Activated CD4-positive, alpha-beta T cell treated with anti-CD3 and anti-CD28 coated beads for 48 hours (primary cell): ENCODE measurements at places on chromosomes 11 and 22.

GRCh38 chr22:44351685-44352377 lies 39.1 kb upstream of the SHISAL1 start:
- DNase-seq = peak; percentile 72

DNA sequence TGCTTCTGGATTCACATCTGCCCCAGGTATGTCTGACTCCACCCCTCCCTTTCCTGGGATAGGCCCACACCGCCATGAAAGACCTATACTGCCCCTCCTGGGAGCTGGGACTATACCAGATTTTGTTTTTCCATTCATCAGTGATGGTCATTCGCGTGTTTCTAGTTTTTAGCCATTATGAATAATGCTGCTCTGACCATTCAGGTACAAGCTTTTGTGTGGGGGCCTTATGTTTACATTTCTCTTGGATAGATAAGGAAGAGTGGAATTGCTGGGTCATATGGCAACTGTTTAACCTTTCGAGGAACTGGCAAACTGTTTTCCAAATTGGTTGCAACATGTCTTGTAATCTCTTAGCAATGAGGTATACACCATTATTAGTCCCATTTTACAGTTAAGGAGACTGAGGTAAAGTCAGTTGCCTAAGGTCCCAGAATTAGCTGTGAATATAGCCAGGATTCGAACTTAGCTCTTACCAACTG lies 1.2 kb upstream of the TBC1D10A start:
- DNase-seq = no peak

GRCh38 chr11:32044158-32044863 lies 46.6 kb upstream of the RCN1 start:
- no peak for DNase-seq

DNA sequence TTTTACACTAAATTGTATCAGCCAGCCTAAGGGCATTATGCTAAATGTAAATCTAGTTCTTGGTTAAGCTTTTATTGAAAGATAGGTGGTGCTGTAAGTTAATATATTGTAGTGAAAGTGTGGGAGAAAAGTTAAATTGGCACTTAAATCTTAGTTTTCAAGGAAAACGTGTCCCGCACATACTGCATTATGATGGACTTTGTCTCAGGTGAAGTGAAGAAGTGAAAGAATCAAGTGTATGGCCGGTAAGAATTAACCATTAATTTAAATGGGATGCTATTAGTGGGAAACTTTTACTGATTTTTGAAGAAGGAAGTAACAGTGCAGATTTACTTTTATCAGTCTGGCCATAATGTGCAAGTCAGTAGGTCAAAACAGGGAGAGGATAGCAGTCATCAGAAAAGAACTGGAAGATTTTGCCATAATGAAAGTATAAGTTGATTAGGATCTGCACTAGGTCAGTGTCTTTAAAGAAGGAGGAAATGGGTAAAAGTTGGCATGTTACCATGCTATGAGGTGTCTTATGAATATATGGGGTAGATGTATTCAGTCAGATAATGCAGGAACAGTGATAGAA lies 81.6 kb downstream of the PDHX start:
- no peak for DNase-seq

DNA sequence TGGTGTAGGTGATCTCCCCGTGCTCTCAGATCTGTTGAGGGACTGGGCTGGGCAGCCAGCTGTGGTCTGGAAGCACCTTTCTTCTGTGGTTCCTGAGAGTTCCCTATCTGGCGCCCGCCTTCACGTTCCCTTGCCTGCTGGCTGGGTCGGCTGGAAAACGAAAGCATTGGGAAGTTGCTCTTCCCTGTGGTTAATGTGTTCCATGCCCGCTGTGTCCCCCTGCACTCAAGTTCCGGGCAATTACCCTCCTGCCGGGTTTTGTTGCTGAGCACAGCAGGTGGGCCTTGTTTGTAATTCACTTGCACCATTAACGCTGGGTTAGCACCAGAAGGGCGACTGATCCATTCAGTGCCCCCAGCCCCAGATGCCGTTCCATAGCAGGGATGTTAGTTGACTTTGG lies 134.1 kb downstream of the GRIK4 start:
- no peak for DNase-seq

DNA sequence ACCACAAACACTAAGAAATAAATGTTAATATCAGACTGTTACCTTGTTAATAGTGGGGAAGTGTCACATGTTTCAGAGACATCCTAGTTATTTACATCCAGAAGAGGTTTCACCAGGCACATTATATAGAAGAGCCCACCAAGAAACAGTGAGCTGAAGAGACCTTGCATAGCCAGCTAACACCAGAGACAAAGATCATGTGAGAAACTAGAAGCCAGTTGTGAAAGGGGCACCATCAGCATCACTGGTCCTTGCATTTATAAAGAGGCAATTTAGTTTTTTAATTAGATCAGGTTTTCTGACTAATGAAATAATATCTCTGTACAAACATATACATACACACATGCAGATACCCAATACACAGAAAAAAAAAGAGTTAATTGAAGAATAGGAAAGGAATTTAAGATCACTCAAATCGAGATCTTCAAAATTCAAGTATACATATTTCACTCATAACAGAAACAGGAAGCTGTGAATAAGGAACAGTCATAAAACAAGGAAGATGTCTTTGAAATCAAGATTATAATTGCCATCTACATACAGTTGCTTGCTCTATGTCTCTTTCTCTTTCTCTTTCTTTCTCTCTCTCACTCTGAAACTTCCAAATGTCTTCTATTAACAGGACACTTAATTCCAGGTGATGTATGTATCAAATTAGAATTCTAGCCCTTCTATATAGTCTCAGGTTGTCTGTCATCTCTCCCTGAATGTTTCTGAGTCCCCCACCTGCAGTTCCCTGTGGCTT lies 348.7 kb downstream of the ETS1 start:
- no peak for DNase-seq

- no peak for DNase-seq
These were observed 860.8 kb downstream of the TBC1D22A start for GRCh38 chr22:47623066-47623762.

DNA sequence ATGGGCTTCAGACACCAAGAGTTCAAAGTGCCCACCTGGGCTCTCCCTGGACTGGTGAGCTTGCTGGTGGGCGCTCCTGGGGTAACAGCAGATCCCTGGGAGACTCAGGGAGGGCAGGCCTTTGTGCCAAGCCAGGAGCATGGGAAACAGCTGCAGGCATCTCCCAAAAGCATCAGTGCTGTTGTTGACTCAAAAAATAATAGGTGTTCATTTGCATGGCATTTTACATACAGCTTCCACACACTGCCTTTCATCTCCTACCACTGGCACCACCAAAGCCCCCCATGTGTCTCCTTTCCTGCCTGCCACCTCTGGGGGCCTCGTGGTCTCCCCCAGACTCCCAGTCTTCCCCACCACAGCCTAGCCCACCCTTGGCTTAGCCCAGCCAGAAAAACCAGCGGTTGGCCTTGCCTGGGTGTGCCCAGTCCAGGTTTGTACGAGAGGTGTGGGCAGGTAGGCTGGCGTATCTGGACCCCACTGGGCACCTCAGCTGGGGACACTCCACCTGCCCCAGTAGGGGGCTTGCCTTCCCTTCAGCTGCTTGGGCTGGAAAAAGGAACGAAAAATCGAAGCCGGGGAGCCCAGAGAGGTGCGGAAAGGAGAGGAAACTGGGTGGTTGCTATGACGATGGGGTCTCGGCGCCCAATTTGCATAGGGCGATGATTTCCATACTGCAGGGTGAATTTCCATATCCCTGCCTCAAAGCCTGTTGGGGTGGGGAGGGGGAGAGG lies 15.0 kb downstream of the POU2F3 start:
- no peak for DNase-seq

GRCh38 chr11:19605520-19606371 lies 106.9 kb upstream of the NAV2 start:
- no peak for DNase-seq

GRCh38 chr22:24059121-24059520 lies 48.0 kb downstream of the CABIN1 start:
- DNase-seq = no peak

DNA sequence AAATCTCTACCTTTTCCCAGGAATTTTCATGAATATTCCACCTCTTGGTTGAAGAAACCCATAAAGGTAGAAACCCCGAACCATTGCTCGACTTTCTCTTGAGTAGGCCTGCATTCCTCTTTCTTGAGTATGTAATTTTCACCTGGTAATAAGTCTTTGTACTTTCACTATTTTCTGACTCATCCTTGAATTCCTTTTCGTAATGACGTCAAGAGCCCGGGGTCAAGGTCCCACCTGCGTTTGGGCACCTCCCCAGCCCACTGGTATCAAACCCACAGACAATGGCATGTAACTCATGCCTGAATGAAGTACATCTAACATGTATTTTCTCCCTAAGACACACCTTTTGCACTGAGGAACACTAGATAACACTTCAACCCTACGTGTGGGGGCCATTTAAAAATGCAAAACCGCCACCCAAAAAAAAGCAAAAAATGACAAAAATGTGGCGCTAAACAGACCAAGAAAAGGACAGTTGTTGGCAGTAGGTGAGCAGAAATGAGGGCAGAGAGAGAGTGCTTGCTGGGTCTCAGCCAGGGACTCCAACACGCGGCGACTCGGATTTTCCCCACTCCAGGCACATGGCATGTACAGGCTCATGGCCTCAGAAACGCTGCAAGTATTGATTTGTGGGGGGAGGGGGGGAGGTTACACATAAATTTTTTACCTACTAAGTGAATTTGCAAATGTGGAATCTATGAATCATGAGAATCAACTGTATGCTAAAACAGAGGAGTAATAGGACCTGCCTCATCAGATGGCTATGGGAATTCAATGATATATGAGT lies 4.1 kb upstream of the C11orf24 start:
- DNase-seq = peak; percentile 75

- DNase-seq = no peak
These were observed 9.8 kb downstream of the MMP20 start for GRCh38 chr11:102615077-102615893.

- no peak for DNase-seq
These were observed 88.8 kb upstream of the CLDN5 start for GRCh38 chr22:19612866-19613572.

DNA sequence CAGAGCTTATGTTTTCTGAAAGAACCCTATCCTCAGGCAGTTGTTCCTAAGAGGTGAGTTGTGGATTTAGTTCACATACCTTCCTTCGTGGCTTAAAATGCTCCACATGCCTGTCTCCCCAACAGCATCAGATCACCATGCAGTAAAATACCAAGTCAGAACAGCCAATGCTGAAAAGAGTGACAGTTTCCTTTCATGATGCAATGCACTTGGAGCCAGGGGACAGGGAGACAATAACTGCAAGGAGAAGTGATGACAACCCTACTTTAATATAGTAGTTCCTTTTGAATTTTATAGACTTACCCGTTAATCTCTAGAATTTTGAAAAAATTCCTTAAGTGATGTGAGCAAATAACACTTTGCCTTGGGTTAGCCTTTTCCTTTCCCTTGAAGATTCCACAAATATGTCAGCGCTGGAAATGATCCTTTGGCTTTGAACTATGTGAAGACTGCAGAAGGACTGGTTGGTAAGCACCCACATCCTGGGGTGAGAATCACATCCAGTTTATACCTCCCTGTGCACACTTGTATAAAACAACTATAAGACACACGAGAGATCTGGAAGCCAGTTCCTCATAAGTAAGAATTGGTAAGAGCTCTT lies 71.2 kb downstream of the PIWIL4 start:
- DNase-seq = no peak

DNA sequence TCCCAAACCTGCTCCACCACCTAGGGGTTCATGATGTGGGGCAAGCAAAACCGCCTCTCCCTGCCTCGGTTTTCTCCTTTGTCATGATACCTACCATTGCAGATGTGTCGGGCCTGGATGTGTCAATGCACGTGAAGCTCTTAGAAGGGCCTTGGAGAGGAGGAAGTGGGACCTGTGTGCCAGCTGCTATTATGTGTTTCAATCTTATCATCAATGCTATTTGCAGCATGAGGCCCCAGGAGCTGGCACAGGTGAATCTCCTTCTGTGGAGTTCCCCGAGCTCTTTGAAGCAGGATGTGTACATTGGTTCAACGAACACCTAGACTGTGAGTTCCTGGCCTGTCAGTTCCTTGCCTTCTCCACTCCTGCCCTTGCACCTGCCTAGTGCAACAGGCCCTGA lies 331.6 kb downstream of the CTTN start:
- DNase-seq = no peak
